ENCODE measurements at places on chromosomes 2 and 18.

DNA sequence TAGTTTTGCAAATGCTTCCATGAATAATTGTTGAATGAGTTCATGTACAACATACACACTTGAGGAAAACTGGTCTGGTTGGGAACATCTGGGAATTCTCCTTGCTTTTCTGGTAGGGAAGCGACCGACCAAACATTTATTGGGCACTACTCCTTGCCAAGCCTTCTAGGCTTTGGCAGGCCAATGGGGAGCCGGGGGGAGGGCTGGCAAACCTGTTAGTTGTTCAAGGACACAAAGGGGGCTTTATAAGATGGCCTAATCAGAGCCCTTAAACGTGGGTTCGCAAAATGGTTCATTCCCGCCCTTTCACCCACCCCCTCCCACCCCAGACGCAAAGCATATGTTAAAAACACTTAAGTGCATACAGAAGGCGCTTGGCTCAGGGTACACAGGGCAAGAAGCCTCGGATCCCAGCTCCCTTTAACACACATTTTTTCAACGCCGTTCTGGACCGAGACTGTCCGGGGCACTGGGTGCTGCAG is 844 bp upstream of the VSNL1 start:
- no peak for DNase-seq

GRCh38 chr2:25375371-25375988 is 33.8 kb upstream of the DNMT3A start:
- no peak for DNase-seq

DNA sequence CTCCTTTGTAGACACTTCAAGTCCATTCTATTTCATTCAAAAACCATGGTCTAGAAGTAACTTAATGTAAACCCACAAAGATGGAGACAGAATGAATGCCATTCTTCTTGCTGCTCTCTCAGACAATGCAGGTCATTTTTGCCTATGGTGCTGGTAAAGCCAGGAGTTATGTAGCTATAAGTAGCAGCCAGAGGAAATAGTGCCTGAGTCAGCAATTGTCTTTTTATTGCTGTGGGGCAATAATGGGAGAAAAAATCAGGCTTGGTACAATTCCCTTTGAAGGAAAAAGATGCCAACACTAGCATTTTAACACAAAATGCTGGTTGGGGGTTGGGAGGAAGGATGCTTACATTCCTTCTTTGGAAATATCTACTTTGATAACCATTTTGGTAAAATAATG is 43.5 kb downstream of the SCN1A start:
- DNase-seq, result no peak

- no peak for DNase-seq
These were observed 142.2 kb downstream of the PKP4 start for GRCh38 chr2:158598862-158599517.

DNA sequence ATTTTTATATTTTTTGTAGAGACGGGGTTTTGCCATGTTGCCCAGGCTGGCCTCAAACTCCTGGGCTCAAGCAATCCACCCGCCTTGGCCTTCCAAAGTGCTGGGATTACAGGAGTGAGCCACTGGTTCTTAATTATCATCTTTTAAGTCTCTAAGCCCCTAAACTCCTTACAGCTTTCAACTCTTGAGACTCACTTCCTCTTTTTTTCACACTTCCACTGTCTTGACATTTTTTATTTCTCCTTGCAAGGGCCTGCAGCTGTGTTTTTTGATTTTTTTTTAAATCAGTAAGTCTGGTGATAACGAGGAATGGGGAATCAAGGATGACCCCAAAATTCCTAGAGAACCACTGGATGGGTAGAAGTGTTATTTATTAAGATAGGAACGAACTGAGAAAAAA is 8.6 kb upstream of the ABCB11 start:
- DNase-seq, result peak; percentile 9

DNA sequence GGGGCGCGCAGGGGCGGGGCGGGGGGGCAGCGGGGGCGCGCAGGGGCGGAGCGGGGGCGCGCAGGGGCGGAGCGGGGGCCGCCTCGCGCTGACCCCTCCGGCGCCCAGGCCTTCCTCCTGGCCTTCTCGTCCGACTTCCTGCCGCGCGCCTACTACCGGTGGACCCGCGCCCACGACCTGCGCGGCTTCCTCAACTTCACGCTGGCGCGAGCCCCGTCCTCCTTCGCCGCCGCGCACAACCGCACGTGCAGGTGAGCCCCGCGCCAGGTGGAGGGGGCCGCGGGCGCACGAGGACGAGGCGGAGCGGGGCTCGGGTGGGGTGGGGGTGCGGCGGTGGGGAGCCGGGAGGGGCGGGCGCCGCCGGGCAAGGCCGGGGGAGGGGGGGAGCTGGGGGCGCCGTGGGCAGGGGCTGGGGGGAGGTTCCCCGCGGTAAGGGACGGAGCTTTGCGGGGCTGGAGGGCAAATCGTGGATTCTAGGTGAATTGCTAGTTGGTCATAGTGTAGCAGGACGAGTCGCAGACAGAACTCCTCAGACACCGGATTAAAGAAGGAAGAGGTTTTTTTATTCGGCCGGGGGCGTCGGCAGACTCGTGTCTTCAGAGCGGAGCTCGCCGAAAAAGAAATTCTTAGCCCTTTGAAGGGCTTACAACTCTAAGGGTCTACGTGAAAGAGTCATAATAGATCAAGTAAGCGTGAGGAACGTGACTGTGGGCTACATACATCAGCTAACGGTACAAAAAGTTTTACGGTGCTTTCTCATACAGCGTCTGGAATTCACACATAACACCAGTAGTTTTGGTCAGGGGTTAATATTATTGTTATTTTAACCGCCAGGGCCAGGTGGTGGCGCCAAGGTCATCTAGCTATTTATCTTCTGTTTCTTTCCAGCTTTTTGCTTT is 29.9 kb downstream of the ANO7 start:
- DNase-seq, result peak; percentile 60

GRCh38 chr2:205357732-205358131 is 324.6 kb upstream of the NRP2 start:
- DNase-seq, result no peak

- no peak for DNase-seq
These were observed 5.4 kb upstream of the IL1R2 start for GRCh38 chr2:101986376-101986775.

DNA sequence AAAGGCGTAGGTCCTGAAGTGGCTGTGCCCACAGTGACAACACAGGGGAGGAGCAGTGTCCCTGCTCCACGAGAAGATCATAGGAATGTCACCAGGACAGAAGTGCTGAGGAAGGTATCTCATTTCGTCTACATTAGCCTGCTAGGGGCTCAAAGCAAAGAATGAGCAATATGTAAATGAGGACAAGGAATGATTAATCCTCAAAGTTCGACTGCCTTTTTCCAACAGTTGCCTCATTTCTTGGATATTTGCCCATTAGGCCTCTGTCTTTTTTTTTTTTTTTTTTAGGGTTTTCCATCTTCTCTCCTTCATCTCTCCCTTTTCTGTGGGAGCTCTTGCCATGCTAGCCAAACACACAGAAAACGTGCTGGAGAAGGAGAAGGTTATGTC is 105.2 kb upstream of the ARHGAP28 start:
- no peak for DNase-seq

- no peak for DNase-seq
These were observed 10.6 kb upstream of the SLC39A10 start for GRCh38 chr2:195646424-195646823.

GRCh38 chr2:88738271-88738670 is 46.8 kb downstream of the RPIA start:
- no peak for DNase-seq

GRCh38 chr18:69257861-69258458 is 142.7 kb upstream of the DOK6 start:
- no peak for DNase-seq

DNA sequence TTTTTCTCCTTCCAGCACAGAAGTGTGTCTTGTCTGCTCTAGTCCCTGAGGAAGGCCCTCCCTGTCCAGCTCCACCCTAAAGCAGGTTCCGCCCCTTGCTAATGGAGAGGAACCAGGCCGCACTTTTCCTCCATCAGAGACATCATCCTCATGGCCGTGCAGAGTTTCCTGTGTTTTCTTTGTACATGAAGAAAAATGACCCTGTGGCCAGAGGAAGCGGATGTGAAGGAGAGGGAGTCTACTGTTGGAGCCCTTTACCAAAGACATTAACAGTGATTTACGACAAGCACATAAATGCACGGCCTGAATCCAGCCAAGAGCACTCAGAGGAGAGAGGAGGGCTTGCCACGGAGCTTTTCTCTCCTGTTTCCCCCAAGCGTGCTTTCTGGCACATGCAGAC is 109.5 kb downstream of the RNF144A start:
- no peak for DNase-seq

GRCh38 chr2:54574860-54575247 is 118.7 kb downstream of the SPTBN1 start:
- DNase-seq, result no peak

DNA sequence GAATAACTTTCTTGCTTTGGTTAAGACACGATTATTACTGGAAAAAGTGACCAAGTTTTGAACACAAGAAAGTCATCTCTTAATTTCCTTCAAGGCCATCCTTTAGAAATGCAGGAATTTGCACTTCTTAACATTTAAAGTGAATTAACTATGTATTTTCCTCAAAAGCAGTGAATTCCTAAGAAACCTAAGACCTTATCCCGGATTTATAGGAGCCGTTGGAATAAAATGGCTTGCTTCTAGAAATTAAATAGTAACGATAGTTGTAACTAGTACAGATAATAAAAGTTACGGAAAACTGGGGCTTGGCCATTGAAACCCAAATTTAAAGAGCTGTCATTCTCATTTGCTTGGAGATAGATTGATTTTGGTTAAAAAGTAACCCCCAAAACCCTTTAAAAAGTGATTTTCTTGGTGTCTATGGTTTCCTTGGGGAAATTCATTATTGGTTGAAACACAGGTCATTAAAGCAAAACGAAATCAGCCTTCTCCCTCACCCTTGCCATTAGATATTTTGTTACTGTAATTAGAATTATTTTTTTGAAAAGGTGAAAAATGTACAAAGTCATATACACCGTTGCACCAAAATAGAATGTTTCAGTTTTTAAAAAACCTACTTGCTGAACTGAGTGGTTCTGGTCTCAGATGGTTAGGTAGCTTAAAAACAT is 2.0 kb downstream of the SKOR2 start:
- DNase-seq, result no peak

GRCh38 chr2:189870381-189871085 is 86.3 kb downstream of the PMS1 start:
- peak; percentile 34 for DNase-seq

DNA sequence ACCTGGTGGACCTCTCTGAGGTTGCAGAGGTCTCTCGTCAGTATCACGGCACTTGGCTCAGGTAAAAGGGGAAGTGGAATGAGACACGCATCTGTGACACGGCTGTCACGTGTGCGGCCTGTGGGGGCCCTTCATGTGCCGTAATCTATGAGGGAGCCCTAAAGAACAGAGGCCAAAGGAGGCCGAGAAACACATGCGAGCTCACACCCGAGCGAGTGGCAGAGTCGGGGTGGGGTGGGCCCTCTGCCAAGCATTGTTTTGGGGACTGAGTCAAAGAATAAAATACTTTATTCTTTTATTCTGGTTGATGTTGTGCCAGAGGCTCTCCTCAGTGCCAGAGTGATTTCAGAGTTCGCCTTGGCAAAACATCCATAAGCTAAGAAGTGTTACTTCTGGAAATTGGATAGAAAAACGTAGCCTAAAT is 43.3 kb downstream of the PLB1 start:
- DNase-seq, result no peak

DNA sequence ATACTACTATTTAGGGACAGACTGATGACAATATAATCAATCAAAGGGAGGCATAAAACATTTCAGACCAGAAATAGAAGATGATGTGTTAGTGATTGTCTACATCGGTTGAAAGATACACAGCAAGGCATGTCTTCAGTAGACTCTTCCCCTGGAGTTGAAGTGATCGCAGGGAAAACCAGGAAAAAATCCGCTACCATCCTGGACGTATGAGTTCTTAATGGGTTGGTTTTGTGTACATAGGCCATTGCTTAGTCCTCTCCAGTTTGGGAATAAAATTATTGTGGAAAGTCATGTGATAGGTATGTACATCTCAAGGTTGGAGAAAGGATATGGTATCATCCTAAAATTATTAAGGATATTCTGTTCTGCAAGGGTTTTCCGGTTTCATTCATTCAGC is 4.3 kb downstream of the APCDD1 start:
- DNase-seq, result no peak

DNA sequence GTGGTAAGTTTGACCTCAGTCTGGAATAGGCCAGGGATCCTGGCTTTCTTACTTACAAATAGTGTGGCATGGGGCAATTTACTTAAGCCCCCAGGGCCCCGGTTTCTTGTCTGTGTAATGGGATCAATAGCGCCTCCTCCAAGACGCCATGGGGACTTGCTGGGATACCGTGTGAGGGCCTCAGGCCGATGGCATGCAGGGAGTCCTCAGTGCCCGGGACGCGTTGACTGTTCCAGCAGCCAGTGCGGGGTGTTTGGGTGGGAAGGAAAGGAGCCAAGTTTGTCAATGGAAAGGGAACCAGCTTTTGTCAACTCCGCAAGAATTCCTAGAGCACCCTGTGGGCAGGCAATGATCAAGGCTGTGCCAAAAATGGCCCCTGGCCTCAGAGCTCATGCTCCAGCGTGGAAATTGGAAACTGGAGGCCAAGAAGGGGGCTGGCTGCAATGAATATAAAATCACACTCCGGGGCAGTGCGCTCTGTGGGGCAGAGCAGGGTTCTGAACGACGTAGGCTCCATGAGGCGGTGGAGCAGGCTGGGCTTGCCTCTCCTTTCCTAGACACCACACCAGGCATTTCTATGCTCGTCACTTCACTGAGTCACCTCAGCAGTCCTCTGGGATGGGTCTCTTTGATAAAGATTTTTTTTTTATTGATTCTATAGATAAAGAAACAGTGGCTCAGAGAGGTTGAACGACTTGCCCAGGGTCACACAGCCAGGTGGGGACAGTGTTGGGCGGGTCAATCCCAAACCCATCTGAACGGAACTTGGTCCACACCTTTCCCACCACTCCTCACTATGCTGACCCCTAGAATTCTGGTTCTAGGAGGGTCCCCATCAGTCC is 56.7 kb upstream of the ASAP2 start:
- no peak for DNase-seq

DNA sequence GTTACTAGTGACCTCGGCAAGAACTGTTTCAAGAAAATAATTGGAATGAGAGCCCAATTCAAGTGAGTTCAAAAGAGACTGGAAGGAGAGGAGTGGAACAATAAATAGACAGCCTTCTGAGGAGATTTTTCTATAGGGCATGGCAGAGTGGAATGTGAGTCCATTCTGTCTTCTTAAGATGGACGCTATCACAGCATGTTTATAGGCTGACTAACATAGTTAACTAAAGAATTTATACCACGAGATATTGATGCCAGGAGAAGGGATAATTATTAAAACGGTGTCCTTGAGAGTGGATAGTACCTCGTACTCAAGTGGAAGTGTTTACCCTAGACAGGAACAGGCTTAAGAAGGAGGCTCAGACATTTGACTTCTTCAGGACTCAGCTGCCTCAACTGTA is 143.5 kb upstream of the RBBP8 start:
- no peak for DNase-seq

DNA sequence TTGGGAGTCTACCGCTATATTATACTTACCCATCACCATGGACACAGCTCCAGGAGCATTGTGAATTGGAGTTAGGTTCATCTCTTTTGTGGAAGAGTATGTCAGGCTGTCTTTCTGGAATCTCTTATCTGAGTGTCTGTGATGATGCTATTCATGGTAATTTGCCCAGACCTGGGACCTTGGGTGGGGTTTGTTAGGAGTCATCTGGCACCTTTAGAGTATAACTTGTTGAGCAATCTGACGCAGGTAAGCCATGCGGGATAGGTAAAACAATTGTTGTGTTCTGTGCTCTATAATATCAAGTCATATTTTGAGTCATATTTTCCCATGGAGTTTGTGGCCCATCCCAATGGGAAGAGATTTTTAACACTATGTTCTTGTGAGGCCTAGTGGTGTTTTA is 49.7 kb upstream of the MAPRE2 start:
- DNase-seq, result no peak
